ENCODE measurements at places on chromosomes 2 and 18.

GRCh38 chr18:14937271-14937670 lies 189.3 kb downstream of the ANKRD30B start:
- no peak for DNase-seq

DNA sequence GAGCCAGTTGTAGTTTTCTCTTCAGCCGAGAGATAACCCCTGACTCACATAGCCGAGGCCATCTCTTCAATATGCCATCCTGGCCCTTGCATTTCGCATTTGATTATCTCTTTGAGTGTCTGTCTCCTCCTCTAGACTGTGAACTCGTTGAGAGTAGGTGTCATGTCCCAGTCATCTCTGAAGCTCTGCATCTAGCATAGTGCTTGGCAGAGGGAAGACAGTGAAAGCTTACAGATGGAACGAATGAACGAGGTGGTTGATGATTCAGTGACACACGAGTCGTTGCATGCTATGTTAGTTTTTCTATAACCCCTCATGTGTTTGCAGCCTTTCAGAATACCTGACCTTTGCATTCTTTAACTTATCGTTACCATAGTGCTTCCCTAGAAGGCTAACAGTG lies 59.9 kb upstream of the CYRIA start:
- DNase-seq: no peak

DNA sequence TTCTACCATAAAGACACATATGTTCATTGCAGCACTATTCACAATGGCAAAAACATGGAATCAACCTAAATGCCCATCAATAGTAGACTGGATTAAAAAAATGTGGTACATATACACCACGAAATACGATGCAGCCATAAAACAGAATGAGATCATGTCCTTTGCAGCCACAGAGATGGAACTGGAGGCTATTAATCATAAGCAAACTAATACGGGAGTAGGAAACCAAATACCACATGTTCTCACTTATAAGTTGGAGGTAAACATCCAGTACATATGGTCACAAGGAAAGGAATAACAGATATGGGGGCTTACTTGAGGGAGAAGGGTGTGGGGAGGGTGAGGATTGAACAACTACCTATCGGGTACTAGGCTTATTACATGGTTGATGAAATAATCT lies 7.7 kb downstream of the HMSD start:
- DNase-seq: no peak

- no peak for DNase-seq
Observed at GRCh38 chr18:34212511-34212910, 12.2 kb downstream of the NOL4 start.

DNA sequence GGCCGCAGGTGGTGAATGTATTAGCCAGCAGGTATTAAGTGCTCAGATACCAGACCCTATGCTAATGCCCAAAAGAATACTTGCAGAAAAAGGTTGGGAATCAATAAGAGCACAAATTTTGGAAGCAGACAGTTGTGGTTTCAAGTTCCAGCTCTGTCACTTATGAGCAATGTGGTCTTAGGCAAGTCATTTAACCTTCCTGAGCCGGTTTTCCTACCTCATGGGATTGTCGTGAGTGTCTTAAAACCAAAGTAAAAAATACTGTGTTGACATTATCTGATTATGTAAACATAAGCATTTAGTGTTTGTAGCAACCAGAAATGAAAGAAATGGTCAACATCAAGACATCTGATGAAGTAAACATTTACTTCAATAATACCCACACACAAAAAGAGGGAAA lies 93.0 kb upstream of the CHST9 start:
- DNase-seq: no peak

DNA sequence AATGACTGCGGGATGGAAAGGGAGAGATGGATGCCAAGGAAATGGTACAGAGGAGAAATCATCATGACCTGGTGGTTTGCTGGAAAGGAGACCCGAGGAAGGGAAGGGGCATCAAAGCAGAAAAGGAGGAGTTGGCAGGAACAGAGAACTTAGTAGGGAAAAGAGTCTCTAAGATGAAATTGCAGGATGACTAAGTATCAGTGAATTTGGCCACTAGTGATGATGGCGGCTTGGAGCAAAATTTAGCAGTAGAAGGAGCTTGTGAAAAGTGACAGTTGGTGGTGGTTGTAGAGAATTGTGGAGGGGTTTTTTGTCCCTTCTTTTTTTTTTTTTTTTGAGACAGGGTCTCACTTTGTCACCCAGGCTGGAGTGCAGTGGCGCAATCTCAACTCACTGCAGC lies 10.1 kb downstream of the METAP1D start:
- DNase-seq: no peak
